ENCODE measurements at places on chromosomes 4 and X. TPM values are rescaled to one million over a fixed set of nuclear protein-coding genes. Genes with fewer than 3 reads are reported as not detected.

Gene GPC3
- 8.5 TPM for total RNA-seq

Gene SATL1
- total RNA-seq: not detected

Gene TXLNG
- total RNA-seq: 4.9 TPM

Gene ZNF732
- total RNA-seq: 0.08 TPM

All from pancreas (tissue), 10 donors.